ENCODE measurements at places on chromosomes 7 and 10.
A peak's percentile ranks its signal among the peaks of the same experiment; 100 is the strongest.

DNA sequence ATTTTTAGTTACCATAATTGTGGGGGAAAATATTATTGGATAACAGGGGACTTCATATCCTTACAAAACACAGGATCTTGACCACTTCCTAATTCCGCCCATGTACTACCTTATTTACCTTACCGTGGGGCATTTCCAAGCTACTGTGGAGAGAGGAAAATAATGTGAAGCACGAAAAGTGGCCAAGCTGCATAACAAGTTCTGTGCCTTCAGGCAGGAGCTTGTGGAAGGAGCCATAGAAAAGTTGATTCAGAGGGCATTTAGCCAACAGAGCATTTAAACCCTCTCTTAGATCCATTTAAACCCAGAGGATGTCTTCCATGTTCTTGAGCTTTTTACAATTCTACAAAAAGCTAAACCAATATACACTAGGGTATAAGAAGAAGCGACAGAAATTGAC, 41.6 kb downstream of the DNAJB9 start:
- no peak for DNase-seq

DNA sequence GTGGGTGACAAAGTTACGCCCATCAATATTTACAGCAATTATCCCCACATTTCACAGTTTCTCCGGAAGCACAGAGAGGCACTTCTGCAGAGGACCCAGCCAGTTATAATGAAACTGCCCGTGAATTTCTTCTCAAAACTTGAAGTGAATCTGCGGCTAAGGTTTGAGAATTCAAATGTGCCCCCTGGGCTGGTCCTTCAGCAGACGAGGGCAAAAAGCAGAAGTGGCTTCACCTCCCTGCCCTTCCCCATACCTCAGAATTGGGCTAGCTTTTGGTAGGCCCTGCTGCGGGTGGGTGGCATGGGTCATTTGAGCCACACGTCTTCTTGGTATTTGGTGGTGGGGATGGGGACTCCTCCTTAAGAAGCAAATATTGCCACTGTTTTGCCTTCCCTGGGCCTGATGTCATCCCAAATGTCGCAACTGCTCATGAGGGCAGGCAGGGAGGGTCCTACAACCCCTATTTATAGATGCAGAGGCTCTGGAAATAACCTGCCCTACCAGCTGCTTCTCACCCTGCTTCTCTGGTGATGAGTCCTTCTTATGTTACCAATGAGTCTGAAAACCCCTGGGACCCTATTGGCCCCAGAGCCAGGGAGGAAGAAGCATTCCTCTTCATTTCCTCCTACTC, 16.6 kb upstream of the WDFY4 start:
- DNase-seq: no peak

GRCh38 chr7:157652161-157652953, 315.6 kb downstream of the DNAJB6 start:
- no peak for DNase-seq

- no peak for DNase-seq
Observed at GRCh38 chr10:61096056-61096455, 152.1 kb upstream of the RHOBTB1 start.

- no peak for DNase-seq
Observed at GRCh38 chr10:61565819-61566560, 96.7 kb upstream of the CABCOCO1 start.

DNA sequence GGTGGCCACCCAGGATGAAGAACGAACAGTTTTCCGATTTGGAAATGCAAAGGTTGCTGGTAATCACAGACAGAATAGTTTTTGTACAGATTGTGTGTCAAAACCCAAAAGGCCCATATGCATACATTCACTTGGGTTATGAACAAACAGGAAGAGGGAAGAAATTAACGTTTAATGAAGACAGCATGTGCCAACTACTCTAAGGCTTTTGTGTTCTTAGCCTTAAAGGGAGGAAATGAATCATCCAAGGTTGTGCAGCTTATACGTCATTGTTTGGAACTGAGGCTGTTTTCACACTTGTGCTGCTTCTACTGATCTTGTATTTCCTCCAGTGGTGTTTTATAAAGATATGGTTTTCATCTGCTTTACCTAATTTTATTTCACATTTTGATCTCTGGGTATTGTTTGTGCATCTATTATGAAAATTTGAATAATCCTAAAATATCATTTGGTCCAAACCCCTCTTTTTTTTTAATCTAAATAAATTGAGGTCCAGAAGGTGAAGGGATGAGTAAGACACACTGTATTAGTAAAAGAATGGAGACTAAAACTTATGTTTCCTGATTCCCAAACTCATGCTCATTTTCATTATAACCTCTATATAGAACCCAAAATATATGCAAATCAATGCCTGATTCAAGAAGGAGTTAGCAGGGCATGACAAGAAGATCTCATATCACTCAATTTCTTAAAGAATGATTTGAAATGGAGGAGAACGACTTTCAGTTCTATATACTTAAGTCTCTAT, 373.1 kb downstream of the THSD7A start:
- DNase-seq: no peak

DNA sequence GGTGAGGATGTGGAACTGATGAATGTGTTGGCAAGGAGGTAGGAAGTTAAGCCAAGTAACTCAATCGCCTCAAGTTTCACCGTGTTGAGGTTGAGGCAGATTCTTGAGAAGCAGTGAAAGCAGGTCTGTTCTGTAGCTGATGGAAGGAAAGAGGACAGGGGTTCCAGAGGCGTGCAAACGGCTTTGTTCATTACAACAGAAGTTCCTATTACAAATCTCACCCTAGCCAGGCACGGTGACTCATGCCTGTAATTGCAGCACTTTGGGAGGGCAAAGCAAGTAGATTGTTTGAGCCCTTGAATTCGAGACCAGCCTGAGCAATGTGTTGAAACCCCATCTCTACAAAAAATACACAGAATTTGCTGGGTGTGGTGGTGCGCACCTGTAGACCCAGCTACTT, 36.9 kb upstream of the PTF1A start:
- DNase-seq: no peak

GRCh38 chr7:5695727-5696345, 85.6 kb downstream of the RNF216 start:
- DNase-seq: no peak

DNA sequence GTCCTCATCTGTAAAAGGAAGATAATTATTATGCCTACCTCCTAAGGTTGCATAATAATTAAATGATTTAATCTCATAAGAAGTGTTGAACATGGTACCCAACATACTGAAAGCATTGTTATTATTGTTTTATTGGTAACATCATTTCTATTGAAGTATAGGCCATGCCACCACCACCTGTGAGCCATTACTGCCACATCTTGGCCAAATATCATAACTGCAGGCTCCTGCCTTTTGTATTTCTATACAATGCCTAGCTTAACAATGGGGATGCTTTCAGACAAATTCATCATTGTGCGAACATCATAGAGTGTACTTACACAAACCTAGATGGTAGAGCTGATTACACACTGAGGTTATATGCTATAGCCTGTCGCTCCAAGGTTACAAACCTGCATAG, 61.1 kb upstream of the NPSR1 start:
- DNase-seq: peak; percentile 0

GRCh38 chr7:138755331-138755747, 42.5 kb upstream of the TMEM213 start:
- no peak for DNase-seq

DNA sequence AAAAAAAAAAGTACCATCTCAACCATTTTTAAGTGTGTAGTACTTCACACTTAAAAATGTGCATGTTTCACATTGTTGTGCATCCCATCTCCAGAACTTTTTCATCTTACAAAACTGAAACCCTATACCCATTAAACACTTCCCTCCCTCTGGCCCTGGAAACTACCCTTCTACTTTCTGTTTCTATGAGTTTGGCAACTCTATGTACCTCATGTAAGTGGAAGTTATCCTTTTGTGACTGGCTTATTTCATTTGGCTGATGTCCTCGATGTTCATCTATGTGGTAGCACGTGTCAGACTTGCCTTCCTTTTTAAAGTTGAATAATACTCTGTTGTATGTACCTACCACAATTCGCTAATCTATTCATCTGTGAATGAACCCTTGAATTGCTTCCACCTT, 12.2 kb downstream of the KCNMA1 start:
- DNase-seq: no peak

DNA sequence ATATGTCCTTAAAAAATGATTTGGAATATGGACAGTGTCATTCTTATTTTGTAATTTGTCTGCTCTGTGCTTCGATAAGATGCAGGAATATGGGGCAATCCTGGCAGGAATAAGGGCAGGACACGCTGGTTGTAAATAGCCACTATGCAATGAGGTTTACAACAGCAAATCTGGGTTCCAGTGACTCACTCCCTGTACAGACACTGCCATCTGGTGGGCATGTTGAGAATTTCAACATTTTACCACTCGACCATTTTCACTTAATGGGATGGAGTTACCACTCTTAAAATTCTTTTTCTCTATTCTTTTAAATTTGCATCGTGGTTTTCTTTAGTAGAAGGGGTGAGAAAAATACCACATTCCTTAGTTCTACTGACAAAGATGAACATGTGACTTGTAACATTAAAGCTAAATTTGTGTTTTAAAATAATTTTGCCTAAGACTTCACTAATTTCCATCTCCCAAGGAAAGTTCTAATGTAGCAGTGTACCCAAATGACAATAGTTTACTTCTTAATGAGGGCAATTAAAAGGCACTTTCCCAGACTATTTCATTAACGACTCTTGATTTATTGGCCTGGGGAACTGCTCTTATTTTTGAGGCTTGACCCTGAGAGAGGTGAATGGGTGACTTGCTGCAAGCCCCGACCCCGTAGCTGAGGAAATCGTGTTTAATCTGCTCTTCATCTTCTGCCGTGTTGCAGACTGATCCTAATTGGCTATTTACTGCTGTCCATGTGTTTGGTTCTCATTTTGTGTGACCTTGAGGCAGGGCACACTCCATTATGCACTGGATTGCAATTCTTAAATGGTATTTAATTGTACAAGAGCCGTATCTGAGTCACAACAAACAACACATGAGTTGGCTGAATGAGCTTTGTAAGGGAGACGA, 173.6 kb upstream of the IMMP2L start:
- DNase-seq: peak; percentile 38

DNA sequence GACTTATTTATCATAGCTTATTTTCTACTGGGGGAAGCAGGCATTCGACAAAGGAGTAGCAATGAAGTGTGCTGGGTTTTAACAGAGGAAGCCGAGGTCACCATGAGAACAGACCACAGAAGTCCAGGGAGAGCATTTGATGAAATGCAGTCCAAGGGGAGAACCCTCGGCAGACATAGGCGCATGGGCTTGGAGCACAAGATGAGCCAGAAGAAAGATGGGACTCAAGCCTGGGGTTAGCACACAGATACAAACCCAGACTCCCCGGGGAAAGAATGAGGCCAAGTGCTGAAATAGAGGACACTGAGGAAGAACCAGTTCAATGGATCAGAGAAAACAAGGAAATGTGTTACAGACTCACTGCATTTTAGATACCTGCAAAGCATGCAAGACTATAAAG, 209.5 kb downstream of the FAM107B start:
- no peak for DNase-seq

DNA sequence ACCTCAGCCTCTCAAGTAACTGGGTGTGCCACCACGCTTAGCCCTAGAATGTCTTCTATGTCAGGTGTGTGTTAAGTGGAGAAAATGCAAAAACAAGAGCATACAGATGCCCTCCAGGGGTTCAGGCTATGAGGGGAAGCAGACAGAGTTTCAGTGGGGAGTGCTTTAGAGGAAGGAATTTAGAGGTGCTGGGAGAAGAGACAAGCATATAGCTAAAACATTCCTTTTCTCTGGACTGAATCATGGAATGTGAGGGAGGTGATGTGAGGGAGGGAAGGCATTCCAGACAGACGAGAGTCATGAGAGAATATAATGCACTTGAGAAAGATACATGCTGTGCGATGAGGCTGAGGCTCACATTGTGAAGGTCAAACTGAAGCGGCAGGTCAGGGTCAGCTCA, 6.6 kb upstream of the ZNF786 start:
- DNase-seq: no peak

DNA sequence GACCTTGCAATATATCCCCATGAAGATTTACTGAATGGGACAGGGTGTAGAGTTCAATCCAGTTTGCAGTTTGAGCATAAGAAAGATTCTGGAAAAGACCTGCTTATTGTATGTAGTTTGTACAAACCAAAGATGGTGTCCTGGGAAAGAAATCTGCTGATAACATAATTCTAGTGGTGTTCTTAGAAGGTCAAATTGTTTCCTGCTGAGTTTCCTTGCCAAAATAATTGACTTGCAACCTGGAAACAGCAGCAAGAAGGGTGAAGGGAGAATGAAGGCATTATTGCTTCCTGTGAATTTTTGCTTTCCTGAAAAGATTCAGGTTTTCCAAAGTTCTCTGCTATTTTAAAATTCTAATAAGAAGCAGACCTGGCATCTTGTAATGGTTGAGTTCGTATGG, 222.9 kb downstream of the KIF20B start:
- no peak for DNase-seq

DNA sequence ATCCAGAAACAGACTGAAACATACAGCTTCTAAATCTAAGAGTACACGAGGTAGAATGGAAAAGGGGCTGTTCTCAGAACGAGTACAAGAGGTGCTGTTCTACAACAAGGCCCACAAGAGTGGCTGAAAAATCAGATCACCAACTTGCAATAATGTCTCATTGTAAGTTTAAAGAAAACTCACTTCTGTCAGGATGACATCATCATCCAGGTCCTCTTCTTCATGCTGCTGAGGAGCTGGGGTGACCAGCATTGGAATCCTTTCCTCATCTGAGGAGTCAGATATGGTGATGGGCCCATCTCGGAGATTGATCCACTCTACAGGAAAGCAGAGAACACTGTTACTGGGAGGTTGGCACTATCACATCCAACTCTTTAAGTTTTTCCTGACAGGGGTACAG, 28.8 kb downstream of the RNF216 start:
- DNase-seq: no peak

- DNase-seq: no peak
Observed at GRCh38 chr10:108868881-108869280, 1054.4 kb downstream of the XPNPEP1 start.

DNA sequence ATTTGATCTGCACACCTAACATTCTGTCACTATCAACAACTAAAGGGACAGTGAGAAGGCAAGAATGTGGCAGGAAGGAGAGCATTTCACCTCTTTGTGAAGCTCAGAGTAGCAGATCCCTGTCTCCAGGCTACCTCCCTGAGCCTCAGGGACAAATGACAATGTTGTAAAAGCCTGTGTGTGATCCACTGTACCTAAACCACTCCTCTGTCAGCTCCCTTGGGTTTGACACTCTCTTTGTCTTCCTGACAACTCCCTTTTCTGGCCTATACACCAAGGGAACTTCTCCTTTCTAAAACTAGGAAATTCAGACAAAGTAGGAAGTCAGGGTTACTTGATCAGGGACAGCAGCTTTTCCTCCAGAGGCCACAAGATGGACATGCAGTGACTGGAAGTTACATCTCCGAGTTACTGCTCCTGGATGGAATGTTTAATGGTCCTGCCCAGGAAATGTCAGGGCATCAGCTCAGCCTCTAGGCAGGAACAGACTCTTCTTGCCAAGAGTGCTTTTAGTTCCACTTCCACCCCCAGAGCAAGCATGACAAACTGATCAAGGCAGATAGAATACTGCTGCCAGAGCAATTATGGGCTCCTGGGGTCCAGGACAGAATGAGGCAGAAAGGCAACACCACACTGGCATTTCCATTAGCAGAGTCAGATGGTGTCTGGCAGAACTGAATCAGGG, 1014.5 kb upstream of the LRRTM3 start:
- no peak for DNase-seq
